NCI-H2029 treated with DMSO at 0.1 percent for 48 hours (cell line): ENCODE measurements at places on chromosomes 7 and 10.

GRCh38 chr10:86770412-86770960 is 14.1 kb downstream of the BMPR1A start:
- DNase-seq = no peak

GRCh38 chr10:28137907-28138880 is 139.3 kb upstream of the ODAD2 start:
- no peak for DNase-seq

DNA sequence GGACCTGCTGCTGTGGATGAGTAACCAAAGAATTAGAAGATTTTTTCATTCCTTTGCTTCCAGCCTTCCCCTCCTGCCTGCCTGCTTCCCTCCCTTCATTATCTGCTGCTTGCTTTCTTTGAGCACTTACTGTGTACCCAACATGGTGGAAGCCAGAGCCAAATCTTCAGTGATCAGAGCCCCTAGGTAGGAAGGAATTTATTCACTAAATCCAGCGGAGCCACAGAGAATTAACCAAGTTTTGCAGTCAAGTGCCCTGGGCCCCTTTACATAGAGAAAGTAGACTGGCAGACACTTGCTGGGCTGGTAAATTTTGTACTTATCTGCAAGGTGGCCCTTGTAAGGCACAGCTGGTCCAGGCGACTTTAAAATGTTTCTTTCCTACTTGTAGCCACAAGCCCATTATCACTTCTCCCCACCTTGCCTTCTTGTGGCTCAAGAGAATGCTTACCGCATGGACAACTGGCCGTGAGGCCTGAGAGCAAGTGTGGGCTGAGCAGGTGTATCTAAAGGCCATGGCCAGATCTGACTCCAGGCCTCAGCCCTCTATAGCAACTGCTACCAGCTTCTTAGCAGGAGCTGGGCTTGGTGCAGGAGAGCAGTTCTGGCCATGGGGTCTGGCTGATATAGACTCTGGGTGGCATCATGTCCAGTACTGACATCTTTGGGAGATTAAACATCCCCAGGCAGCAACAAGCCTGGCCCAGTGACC is 11.1 kb downstream of the UNC5B start:
- no peak for DNase-seq

DNA sequence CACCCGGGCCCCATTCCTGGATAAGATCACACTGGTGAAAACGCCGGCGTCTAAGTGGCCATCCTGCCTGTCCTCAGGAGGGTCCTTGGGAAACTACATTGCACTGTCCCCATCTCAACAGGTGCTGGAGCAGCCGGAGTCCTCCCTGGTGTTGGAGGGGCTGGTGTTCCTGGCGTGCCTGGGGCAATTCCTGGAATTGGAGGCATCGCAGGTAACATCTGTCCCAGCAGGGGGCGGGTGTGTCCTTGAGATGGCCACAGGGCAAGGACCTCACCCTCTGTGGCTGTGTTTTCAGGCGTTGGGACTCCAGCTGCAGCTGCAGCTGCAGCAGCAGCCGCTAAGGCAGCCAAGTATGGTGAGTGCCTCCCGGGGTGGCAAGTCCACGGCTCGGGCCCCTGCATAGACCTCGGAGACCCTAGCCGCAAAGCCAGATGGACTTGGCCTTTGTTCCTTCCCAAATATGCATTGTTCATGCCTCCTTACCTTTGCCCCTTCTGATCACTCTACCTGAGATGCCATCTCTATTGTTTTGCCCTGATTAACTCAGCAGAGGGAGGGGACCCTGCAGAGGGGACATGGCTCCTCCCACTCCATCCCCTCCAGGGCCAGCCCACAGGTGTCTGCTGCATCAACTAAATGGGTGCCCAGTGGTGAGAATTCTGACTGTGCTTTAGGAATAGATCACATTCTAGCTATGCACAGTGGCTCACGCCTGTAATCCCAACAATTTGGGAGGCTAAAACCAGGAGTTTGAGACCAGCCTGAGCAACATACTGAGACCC is 23.8 kb downstream of the ELN start:
- DNase-seq = no peak

GRCh38 chr7:8018961-8019360 is 50.4 kb downstream of the GLCCI1 start:
- DNase-seq = no peak

DNA sequence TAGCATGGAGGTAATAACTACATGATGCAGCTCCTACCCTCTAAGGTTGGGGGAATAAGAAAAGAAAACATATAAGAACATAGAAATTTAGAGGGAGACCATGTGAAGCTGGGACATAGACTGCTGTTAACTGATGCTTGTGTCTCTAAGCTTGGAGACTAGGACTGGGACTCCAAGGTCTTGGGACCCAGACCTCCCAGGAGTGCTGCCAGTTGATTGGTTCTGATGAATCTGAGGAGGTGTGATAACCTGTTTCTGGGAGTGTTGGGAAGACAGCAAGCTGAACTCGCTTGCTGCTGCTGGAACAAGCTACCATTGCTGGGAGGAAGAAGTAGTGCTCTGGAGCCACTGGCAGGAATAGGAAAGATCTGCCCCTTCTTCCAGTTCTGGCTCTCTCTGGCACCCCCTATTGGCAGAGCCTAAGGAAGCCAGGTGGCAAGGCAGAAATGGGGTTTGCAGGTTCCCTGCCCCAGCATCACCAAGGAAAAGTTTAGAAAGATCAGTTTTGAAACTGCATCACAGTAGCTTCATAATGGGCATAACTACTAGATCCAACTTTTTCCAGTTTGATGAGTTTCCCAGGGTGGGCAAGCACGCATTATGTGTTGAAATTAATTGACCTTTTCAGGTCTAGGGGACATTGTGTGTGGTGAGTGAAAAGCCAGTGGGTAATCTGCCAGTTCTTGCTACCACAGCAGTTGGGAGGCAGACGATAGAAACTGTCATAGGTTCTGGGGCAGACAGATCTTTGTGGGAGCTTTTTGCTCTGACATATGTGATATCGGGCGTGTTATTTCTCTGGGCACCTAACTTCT is 140.7 kb downstream of the SND1 start:
- peak; percentile 20 for DNase-seq

DNA sequence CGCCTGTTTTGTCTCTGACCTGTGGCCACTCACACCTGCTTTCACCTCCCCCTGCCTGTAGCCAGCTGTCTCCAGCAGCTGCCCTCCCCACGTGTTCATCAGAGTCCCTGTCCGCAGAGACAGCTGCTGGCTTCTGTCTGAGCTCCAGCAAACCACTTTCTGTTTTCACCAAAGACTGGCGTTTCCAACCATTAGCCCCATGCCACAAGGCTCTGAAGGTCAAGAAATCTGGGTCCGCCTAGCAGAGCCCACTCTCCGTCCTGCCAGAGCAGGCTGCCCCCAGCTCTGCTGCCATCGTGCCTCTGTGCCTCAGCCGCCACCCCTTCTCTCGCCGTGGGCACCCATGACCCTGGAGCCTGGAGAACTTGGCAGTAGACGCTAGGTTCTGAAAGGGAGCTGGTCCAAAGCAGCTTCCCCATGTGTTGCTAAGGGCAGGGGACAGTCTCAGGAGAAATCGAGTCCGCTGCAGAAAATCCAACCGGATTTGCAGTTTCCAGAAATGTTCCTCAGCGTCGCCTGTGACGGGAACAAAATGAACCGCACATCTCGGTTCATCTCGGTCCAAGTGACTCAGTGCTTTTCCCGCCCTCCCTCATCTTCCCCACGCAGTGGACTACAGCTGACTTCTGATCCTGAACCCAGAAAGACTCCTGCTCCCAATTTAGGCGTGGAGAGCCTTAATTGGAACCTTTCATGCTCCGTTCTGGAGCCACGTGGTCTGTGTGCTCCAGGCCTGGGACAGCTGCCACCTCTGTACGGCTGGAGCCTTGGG is 28.0 kb downstream of the TMEM120A start:
- peak; percentile 22 for DNase-seq

GRCh38 chr7:131312838-131313237 is 14.8 kb upstream of the MKLN1 start:
- no peak for DNase-seq

DNA sequence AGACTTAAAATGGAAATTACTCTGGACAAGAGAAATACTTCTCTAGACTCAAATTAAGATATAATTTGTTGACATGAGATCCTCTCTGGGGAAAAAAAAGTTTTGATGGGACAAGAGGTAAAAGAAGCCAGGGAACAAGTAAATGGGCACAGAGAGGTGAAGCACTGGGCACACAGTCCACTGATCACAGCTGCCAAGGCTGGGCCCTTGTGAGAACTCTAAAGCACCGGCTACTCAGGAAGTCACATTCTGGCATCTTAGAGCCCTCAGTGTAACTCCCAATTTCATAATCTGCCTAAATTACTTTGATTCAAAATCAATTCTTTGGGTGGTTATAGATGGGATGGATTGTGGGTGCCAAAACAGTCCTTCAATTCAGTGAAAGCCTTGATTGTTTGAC is 123.2 kb upstream of the CACNA2D1 start:
- DNase-seq = peak; percentile 17

GRCh38 chr10:33115738-33116719 is 158.0 kb upstream of the ITGB1 start:
- no peak for DNase-seq

GRCh38 chr10:91190388-91190870 is 30.0 kb upstream of the PCGF5 start:
- no peak for DNase-seq

DNA sequence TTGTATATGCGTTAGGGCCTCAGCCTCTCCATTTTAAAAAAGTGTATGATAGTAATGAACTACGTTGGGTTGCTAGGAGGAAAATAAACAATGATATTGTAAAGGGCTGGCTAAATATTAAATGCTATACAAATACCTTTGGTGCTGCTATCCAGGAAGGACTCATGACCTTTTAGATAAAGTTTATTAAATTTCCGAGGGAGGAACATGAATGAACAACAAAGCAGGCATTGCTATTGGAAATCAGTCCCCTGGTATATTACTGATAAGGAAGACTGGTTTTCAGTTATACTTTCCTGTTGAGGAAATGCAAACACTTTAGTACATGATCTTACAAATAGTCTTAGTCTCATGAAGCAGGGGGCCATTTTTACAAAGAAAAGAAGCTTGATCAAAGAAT is 17.2 kb upstream of the AGR2 start:
- no peak for DNase-seq

- no peak for DNase-seq
Measured at GRCh38 chr7:128911423-128912031, 1.0 kb upstream of the KCP start.

DNA sequence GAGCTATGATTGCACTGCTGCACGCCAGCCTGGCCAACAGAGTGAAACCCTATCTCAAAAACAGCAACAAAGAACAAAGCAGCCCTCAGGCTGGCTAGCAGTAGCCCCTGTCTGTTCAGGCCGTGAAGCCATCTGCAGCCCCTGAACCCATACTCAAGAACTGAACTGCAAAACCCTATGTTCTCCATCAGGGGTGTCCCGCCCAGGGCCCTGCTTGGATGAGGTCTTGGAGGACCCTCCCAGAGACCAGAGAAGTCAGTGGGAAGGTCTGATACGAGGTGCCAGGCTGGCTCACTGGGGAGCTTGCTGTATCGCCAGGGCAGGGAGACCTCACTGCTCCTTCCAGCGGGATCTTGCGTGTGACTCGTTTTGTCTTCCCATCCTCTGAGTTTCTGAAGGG is 39.3 kb downstream of the RBM17 start:
- no peak for DNase-seq

DNA sequence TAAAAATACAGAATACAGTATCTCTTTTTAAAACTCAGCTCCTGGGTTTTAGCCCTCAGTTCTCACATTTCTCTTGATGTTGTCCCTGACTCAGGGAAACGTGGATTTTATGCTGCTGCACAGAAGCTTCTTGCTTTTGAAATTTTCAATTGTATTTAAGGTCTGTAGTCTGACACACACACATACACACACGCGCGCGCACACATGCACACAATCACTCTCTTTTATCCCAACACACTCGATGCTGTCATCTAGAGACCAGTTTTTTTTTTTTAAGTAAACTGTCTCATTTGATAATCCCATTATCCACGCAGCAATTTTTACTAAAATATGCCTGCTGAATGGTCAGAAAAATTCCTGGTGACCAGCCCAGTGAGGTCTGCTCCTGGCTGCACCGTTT is 108.6 kb downstream of the KMT2E start:
- no peak for DNase-seq

DNA sequence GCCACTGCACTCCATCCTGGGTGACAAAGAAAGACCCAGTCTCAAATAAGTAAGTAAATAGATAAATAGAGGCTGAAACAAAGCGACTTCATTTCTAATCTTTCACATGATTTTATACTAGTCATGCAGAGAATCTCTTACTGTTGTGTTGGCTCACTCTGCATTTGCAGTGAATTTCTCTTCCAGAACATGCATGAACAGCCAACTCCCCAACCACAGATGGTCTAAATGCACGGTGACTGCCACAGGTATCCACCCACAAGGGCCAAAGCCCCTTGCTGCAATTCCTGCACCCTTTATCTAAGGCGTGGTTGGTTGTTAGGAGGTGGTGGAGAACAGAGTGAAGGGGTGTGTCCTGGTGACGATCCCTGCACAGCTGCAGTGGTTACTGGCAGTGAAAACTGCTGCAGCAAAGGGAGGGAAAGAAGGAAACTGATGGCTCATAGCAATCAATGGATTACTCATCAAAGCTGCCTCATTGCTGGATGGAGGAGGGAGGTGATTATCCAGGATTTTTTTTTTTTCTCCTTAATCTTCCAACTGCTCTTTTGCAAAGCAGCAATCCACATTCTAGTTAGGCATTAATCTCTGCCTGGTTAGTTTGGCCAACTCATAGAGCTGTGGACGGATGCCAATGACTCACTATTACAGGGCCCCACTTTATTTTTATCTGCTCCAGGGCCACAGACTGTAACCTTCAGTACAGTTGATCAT is 50.6 kb downstream of the PRTFDC1 start:
- no peak for DNase-seq

DNA sequence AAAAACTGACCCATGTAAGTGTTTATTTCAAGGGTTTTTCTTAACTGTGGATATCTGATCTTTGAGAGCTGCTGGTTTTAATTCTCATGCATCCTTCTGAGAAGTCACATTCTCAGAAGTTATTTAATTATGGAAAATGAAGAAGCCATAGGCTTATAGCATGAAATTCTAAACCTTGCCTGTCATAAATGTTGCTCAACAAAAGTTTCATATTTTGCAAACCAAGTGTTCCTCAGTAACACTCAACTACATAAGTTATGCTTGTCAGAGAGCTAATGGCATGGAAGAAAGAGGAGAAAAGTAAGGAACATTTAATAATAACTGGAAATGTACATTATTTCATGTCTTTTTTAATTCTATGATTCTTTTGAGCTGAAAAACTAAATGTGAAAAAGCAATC is 78.6 kb upstream of the MPP7 start:
- no peak for DNase-seq

GRCh38 chr7:128030654-128031611 is at the start of gene LRRC4:
Gene LRRC4 (minus strand): TSS chr7:128031437. CDS start chr7:128030640, 797 bp downstream.
- DNase-seq = no peak

- DNase-seq = no peak
Measured at GRCh38 chr10:104267721-104268404, 1.1 kb upstream of the GSTO2 start.

DNA sequence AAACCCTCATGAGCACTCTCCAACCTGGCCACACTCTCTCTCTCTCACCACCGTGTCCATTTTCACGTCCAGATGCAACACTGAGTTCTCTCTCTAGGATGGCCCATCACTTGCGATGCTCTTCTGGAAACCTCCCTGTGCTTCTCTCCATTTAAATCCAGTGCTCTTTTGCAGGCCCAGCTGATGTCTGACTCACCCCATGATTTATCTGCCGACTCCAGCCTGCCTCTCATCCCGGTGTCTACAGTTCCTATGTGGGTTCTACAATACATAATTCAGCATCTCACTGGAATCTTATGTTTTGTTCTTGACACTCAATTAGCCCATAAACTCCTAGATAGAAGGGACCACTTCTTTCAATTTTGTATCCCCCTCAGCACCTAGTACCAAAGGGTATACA is 5.0 kb downstream of the TPK1 start:
- DNase-seq = no peak
